ENCODE measurements at places on chromosomes 7 and 10.
A peak's percentile ranks its signal among the peaks of the same experiment; 100 is the strongest.

DNA sequence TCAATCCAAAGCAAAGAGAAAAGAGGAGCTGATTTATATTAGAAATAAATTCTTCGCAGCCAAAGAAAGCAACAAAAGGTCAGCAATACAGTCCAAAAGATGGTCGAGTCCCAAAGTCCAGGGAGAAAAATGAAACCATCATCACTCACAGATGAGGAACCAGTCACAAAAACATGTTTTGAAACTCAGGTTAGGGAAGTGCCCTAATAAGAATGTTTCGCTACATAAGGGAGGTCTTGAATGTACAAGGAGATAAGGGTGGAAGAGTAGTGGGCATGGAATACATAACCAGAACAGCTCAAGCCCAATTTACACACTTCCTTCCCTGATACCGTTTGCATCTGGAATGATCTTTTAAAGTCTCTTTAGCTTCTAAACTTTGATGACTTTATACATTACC lies 53.6 kb downstream of the VPS41 start:
- DNase-seq: no peak

DNA sequence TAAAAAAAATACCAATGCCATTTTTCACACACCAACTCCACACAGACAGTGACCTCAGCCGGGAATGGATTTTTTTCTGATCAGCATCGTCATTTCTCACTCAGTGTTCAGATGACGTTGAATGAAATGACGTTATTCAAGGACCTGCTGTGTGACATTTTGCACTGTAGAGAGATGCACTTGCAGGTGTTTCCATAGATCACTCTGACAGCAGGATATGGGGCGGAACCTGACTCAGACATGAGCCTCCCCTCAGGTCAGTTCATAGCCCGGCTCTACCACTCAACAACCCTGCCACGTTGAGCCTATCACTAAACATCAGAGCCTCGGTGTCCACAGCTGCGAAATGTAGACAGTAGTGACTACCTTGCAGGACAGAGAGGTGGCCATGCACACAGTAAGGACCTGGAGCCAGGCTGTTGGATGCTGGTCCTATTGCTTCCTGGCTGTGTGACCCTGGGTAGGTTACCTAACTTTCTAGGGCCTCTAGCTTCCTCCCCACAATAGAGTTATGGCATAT lies 41.4 kb upstream of the ANTXRL start:
- DNase-seq: no peak

DNA sequence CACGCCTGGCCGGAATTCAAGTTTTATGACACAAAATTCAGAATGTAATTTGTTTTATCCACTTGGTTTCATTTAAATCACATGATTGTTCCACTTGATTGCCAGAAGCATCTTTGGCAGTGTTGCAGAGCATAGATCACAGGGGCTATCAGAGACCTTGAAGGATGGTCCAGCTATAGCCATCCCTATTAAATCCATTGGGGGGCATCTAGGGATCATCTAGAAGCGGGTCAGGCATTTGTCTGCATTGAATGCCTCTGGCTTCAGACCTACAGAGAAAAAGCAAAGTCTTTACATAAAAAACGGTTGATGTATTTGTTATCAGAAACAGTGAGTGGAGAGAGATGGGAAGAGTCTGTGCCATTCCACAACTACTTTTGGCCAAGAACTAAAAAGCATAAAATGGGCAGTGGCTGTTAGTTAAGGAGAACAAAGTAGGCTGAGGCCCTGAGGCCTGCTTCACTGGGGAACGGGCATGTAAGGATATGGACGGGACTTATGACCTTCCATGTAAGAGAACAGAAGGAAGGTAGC lies 146.3 kb downstream of the NXPH1 start:
- no peak for DNase-seq

DNA sequence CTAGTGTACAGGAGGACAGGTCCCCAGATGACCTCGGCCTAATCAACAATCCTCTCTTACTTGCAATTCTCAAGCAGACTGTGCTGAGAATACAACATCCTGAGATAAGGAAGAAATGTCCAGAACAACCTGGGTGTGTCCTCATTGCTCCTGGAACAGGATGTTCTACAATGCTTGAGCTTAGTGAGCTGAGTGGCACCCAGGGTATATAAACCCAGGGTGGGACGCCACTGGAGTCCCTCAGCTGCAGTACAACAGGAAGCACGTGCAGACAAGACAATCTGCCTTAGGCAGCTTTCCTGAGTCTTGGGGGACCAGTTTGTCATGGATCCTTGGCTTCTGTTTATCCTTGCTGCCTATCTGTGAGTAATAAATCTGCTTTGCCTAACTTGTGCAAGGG lies 27.7 kb upstream of the SLC25A13 start:
- no peak for DNase-seq

DNA sequence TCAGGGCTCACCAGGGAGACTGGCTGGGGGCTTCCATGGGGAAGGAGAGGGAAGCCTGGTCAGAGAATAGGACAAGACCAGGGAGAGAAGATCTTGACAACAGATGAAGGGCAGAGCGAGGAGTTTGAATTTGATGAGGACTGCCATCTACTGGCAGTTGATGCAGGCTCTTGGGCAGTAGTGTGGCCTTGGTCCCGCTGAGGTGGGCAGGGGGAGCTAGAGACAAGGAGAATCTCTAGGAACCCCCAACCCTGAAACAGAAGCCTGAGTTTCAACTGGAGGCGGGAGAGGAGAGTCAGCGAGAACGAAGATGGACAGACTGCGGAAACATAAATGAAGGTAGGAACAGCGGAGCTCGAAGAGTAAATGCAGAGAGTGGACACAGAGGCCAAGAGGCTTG lies 81.0 kb downstream of the PPP1R3C start:
- DNase-seq: no peak

GRCh38 chr10:110324201-110324804 lies 19.6 kb upstream of the SMNDC1 start:
- no peak for DNase-seq

- no peak for DNase-seq
These were observed 126.3 kb upstream of the TCERG1L start for GRCh38 chr10:131437556-131438475.

DNA sequence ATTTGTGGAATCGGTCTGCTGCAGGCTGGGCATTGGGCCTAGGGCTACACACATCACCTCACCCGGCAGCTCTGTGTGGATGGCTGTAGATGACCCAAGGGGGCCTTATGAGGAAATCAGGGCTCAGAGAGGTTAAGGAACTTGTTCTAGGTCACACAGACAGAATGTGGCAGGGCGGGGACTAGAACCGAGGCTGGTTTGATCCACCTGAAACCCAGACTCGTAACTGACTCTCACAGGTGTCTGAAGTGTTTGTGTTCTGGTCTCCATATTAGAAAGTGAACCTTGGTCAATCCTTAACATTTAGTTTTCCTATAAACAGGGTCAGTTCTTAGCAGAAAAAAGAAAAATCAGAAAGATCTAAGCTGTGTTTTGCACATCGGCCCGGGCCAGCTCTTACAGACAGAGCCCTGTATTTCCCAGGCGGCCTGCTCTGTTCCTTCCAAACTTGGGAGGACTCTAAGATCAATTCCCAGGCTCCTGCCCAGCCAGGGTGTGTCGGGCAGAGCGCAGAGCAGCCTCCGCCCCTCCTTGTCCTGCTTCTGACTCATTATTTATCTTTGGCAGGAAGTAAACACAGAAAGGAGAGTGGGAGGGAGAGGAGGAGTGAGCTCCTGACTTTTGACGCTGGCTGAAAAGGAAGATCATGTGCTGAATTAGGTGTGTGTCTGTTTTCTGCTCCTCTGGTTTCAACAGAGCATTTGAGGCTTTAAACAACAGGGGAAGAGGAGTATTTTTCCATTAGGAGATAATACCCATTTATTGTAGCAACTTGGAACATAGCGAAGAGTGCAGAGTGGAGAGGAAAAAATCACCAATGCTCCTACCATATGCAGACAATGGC lies 74.1 kb downstream of the TACC2 start:
- DNase-seq: no peak

GRCh38 chr10:131818510-131819234 lies 82.1 kb upstream of the PPP2R2D start:
- no peak for DNase-seq

DNA sequence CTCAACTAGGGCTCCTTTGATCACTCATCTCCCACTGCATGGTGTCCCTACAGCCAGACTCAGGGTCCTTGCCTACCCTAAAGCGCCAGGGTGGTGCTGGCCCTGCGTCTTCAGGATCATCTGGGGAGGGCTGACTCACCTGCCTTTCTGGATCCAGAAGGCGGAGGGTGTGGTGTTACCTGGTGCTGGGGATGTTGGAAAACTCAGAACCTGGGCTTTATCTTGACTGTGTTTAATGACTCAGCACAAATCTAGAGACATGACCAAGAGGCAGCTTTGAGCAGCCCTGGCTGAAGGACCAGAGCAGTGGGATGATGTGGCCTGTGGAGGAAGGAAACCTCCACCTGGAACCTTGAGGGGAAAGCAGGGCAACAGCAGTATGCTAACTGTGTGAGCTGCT lies 96.5 kb downstream of the GRK5 start:
- DNase-seq: no peak

DNA sequence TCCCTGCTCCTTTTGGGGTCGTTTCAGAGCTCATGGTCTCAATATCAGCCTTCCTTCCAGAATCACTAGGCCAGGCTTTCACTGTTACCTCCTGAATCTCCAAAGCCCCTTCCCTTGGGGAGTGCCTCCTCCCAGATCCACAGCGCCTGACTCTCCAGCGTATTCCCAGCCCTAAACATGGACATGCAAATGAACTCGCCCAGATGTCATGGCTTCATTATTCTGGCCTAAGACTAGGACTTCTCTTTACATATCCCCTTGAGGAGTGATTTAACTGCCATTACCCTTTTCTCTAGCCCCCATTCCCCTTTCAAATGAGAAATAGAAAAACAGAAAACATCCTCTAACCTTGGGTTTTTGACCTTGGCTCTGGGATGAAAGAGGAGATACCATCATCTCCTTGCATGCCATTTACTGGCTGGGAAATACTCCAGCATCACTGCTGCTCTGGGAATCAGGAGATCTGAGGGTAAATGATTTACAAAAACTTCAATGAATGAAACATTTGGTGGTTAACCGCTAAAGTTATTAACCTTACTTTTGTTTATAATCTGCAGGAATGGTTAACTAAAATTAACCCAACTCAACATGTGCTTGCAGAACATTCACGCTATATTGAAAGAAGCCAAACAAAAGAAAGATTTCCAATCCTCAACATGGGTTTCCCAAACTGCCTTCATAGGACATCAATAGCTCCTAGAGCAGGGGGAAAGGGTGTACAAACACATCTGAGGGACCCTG lies 37.0 kb downstream of the FAM171A1 start:
- no peak for DNase-seq

GRCh38 chr7:18889436-18889835 lies 228.0 kb downstream of the TWIST1 start:
- DNase-seq: no peak

DNA sequence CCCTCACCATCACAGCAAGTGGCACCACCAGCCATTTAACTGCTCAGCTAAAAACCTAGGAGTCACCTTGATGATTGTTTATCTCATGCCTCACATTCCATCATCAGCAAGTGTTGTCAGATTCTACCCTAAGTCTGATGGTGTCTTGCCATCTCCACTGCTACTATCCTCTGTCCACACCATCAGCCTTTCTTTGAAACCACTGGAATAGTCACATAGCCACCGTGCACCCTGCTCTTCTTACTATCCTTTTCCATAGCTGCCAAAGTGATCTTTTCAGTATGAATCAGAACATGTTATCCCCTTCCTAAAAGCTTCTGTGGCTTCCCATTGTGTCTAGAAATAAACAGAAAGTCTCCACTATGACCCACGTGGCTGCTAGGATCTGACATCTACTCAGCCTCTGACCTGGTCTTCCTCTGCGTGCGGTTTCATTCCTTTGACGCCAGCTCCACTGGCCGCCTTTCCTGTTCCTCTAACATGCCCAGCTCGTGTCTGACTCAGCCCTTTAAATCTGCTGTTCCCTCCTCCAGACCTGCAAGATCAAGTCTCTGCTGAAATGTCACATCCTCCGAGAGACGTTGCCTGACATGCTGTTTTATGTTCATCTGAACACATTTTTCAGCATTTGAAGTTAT lies 16.5 kb upstream of the CHN2 start:
- DNase-seq: peak; percentile 13

- DNase-seq: no peak
These were observed 63.9 kb downstream of the STK17A start for GRCh38 chr7:43646603-43647338.
